ENCODE measurements at places on chromosomes 4 and X.

DNA sequence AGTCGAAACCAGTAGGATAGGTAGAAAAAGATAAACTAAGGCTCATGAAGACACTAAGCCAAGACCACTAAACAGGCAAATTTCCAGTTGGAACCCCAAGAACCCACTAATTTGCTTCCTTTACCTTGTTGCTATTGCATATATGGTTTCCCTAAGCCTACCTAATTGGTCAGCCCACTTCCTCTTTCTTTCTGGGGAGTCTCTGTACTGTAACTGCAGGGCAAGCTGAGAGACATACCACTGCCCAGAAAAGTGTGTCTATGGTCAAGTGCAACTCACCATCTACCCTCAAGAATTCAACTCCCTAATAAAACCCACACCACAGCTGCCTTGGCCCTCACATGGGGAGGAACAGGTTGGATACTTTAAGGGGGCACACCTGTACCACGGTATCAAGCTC lies 28.6 kb downstream of the IDS start:
- DNase-seq, result no peak

DNA sequence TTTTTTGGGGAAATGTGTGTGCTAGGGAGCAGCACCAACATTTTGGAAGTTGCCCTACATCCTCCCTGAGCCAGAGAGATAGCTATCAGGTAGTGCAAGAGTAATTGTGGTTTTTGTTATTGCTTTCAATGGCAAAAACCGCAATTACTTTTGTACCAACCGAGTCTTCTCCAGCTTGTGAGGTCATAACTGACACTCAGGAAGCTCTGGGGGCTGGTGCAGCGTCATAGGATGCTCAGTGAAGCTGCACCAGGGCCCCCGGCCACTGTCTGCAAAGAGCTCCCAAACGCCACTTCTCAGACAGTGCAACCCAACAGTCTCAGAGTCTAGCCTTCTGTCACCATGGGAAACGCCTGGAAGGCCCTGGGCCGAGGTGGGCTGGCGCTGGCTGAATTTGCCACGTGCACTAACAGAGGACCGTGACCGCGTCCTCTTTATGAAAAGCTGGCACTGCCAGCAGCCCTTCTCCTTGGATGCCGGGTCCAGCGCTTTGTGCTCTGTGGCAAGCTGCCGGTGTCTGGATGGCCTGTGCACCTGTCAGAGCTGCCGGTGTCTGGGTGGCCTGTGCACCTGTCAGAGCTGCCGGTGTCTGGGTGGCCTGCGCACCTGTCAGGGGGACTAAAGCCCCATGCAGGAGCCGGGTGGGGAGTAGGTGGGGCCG lies 19.4 kb downstream of the SH3TC1 start:
- no peak for DNase-seq

GRCh38 chr4:143346206-143346605 lies 9.5 kb downstream of the GAB1 start:
- DNase-seq, result no peak

DNA sequence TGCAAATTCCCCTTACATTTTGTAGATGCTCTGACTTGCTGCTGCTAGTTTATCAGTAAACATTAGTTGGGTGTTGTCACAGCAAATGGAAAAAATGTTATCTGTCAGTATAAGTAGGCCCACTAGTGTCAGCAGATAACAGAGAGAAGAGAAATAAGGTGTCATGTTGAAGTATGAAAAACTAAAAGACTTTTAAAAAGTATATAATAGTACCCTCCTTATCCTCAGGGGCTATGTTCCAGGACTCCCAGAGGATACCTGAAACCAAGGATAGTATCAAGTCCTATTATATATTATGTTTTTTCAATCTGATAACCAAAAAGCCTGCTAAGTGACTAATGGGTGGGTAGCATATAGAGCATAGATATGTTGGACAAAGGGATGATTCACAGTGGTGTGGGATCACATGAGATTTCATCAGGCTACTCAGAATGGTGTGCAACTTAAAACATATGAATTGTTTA lies 11.6 kb upstream of the BMP2K start:
- DNase-seq, result no peak

GRCh38 chrX:40099055-40099958 lies 1.5 kb upstream of the BCOR start:
- no peak for DNase-seq

GRCh38 chr4:80619070-80619674 lies 283.6 kb downstream of the CFAP299 start:
- DNase-seq, result no peak

- DNase-seq, result no peak
Observed at GRCh38 chr4:3285558-3286334, 7.1 kb upstream of the RGS12 start.

DNA sequence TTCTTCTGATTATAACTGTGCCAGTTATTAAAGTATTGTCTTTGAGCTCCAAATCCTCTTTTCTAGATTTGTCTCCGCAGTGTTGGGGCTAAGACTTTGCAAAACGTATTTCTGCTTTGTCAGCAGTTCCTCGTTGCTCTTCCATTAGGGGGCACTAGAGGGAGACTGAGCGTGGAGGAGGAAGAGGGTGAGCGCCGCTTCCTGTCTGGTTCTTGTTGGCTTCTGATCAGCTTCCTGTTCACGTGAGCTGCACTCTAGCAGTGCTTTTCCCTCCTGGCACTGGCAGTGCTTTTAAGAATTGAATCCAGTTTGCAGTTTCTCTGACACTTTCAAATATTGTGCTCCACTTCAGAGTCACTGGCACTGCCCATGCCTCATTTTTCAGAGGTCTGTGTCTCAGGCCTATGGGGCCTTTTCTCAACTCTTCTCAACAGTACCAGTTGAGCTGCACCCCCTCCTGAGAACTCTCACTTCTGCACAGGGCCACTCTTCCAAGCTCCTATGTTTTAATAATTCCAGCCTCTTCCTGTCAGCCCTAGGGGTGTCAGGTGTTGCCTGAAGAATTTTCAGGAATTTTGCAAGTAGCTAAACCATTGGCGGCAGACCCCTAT lies 54.4 kb upstream of the LCORL start:
- DNase-seq, result no peak

DNA sequence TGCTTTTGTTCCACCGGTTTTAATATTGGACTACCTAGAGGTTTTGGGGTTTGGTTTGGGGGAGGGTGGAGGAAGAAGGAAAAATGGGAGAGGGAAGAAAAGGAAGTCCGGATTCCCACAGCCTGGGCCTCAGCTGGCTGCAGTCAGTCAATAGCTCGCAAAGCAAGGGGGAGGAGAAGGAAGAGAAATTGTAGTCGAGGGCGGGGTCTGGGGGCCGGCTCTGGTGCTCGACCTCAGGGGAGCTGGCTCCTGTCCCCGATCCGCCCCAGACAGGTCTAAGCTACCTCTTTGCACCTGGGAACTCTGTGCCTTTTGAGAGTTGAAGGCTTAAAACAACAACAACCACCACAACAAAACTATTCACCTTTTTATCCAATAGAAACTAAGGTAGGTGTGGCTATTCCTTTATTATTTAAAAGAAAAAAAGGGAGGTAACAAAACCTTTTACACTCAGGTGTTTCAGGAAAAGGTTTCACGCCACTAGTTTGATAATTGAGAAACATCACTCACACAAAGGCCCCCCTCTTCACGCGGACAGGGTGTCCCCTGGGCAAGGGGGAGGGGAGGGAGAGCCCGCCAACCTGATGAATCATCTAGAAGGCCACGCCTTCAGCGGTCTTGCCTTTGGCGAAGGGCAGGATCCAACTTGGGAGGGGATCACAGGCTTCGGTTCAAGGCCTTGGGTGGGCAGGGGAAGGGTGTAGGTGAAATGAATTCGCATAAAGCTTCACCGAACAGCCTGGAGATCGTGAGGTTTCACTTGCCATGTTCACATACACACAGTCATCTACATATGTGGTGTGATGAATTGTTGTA lies 1.6 kb upstream of the LNX1 start:
- no peak for DNase-seq

DNA sequence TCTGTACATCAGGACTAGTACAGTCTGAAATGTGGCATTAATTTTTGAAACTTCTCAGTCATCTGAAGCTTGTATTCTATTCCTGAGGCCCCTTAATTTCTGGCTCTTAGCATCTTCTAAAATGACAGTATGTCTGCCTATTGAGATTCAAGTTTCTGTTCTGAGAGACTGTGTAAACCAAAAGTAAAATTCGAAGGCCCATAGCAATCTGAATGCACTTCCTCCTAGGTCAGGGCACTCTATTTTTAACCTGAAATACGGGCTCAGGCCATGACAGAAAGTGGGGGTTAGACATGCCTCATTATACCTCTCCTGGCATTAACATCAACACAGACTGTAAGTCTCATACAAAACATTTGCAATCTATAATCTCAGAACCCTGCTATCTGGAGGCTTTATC lies 584.4 kb downstream of the KLHL4 start:
- no peak for DNase-seq

DNA sequence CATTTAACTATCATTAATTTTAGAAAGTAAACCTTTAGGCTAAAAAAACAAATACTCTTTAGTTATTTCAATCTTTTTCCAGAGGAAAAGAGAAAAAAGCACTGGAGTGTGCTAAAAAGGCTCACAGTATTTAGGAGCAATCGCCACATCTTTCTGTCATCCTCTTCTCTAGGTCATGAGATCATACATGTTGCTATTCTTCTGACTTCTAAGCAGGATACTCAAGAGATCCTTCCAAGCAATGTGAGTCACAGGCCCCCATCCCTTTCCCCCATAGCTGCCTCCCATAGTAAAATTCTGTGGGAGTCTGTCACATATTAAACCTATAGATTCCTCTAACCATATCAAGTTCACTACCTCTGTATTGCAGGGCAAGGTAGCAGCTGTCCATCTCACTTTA lies 7.7 kb downstream of the EDNRA start:
- DNase-seq, result no peak

- no peak for DNase-seq
Observed at GRCh38 chr4:182494103-182494502, 250.9 kb downstream of the TENM3 start.

DNA sequence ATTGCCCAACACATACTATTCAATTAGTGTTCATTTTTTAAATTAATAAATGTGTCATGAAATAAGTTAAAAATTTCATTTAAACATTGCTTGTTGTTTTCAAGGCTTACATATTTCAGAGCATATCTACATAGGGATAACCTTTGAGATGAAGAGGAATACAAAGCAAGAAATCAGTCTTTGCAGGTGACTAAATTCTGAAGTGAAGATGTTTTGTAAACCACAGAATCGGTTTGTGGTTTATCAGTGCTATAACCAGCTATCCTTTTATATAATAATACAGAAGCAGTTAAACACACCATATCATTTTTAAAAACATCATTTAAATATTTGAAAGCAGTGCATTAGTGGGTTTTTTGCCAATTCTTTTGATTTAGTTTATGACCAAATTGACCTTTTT lies 26.9 kb downstream of the FAM241A start:
- no peak for DNase-seq

Measured in neuronal stem cell (in vitro differentiated cells).